ENCODE measurements at places on chromosomes 7 and 10.
A peak's percentile ranks its signal among the peaks of the same experiment; 100 is the strongest.

GRCh38 chr10:44965651-44966097 lies 6.1 kb downstream of the RASSF4 start:
- DNase-seq = no peak

- no peak for DNase-seq
Observed at GRCh38 chr10:63832686-63833085, 311.5 kb downstream of the REEP3 start.

GRCh38 chr7:91103363-91103762 lies 160.9 kb upstream of the FZD1 start:
- no peak for DNase-seq

GRCh38 chr7:16083931-16084330 lies 337.4 kb downstream of the CRPPA start:
- no peak for DNase-seq

DNA sequence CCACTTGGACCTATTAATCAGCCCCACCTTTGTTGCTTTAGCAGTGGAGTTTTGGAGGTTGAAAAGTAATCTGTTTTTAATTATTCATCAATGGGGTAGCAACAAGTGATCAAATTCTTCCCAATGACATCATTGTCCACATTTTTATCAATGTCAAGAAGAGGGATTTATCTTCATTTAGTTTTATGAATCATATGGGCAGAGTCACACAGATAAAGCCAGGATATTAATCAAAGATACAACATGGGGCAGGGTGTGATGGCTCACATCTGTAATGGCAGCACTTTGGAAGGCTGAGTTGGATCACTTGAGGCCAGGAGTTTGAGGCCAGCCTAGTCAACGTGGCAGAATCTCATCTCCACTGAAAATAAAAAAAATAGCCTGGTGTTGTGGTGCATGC lies 388.4 kb upstream of the POM121L12 start:
- DNase-seq = no peak

GRCh38 chr7:79730971-79731370 lies 277.5 kb upstream of the MAGI2 start:
- DNase-seq = no peak

DNA sequence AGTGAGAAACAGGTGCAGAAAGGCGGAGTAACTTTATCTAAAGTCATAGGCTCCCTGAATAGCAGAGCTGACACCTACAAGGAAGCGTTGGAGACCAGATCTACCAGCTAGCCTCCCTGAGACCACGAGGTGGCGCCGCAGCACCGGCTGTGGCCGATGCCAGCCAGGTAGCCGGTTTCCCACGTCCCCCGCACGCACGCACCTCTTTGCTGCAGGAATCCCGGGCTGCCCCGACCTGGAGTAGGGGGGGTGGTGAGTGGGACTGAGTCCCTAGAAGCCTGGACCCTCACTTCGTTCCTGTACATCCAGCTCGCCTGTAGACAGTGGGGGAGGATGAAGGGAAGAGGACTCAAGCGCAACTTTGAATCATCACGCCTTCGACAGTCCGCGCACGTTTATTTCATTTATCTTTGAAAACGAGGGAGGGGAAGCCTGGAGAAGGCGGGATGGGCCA lies 3.7 kb downstream of the ELOVL3 start:
- DNase-seq = peak; percentile 65

GRCh38 chr7:94561841-94562514 lies 52.4 kb downstream of the CASD1 start:
- no peak for DNase-seq

GRCh38 chr10:75902816-75903215 lies 471.4 kb downstream of the LRMDA start:
- no peak for DNase-seq

- DNase-seq = no peak
Observed at GRCh38 chr10:43118631-43119415, 19.4 kb upstream of the CSGALNACT2 start.

GRCh38 chr10:33204031-33204430 lies 130.4 kb downstream of the NRP1 start:
- DNase-seq = no peak

DNA sequence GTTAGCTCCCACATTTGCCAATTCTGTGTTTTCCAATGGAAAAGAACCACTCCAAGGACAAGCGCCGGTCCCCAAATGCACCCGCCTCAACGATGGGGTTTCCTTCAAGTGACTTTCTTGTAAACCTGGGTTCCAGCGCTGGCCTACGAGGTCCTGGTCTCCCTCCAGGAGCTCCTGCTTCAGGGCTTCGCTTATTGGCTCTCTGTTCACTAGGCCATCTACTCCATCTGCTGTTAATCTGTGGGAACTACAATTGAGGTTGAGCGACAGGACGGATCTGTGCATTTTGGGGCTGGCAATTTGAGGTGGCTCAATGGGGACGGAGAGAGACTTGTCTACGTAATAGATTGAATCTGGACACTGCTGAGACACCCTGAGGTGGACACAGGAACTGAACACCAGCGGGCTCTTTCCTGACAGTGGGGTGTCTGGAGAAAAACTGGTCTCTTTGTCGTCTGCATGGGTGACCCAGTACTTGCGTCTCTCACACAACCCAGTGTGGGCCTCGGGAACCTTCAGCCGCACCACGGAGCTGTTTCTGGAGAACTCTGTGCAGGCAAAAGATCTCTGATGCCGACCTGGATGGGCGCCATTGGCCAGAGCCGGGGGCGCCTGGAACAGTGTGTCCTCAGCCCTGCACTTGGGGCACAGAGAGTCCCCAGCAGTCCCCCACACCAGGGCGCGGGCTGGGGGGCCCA lies 115.9 kb upstream of the ADAM12 start:
- DNase-seq = peak; percentile 16

- no peak for DNase-seq
Observed at GRCh38 chr7:64951250-64951848, 39.5 kb downstream of the ZNF117 start.

- no peak for DNase-seq
Observed at GRCh38 chr10:14661818-14662217, 112.9 kb downstream of the FAM107B start.

GRCh38 chr7:24192053-24192452 lies 91.9 kb upstream of the NPY start:
- no peak for DNase-seq

DNA sequence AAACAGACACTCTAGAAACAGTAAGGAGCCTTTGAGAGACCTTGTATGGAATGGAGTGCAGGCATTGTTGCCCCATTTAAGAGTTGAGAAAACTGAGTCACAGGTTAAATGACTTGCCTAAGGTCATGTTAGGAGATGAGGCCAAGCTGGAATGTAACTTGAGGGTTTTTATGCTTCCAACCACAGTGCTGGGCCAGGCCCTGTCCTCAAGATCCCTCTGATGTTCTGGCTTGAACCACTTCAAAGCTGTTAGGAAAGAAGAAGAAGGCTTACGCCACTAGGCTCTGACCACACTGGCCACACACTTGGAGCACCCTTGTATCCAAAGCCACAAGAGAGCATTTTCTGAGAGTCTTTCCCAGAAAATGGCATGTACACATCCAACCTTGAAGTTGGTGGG lies 42.7 kb downstream of the PLAU start:
- no peak for DNase-seq

- DNase-seq = no peak
Observed at GRCh38 chr10:76209135-76209534, 777.7 kb downstream of the LRMDA start.

GRCh38 chr7:5428478-5429252 lies 5.0 kb upstream of the TNRC18 start:
- DNase-seq = peak; percentile 29

GRCh38 chr10:103652599-103653281 lies 159.2 kb downstream of the NEURL1 start:
- no peak for DNase-seq

DNA sequence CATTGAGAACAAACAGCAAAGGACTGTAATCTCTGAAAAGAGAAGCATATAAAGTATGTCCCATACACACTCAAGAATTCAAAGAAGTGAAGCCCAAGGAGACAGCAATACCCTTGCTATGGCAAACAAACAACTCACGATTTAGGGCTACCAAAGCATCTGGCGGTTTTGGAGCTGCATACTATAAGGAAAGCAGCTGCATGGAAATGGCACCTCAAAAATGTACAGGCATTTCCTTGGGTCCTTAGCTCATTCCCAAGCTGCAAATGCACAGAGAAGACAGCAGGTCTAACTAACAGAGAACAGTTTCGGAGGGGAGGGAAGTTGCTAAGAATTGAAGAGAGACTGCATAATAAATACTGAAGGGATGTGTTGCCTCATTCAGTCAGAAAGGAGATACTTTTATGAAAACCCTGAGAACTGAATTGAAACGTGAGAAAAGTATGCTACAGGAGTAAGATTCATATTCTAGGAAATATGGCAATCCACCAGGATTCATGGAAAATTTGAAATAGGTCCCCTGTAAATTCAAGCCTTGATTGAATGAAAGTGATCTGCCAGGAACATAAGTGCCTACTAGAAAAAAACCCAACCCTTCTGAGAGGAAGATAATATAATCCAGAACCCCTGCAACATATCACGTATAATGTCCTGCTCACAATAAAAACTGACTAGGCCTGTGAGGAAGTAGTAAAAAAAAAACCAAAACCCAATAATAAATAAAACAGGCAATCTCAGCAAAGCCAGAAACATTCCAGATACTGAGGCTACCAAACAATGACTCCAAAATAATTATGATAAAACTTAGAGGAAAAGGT lies 36.4 kb downstream of the CUBN start:
- no peak for DNase-seq

DNA sequence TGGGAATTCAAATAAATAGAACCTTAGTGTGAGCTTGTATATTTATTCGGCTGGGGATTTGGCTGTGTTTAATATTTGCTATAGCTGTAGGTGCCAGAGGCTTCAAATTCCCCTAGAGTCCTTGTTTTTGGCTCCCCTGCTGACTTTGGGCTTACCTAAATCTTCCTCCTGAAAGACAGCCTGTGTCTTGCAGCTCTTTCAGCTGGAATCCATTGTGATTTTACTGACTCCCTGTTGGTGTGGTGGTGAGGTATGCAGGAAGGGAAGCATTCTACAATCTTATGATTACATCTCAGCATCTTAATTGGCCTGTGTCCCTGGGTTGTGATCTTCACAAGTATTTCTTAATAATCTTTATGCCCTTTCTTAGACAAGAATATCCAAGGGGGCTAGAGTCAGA lies 25.9 kb downstream of the FOXI2 start:
- DNase-seq = no peak

DNA sequence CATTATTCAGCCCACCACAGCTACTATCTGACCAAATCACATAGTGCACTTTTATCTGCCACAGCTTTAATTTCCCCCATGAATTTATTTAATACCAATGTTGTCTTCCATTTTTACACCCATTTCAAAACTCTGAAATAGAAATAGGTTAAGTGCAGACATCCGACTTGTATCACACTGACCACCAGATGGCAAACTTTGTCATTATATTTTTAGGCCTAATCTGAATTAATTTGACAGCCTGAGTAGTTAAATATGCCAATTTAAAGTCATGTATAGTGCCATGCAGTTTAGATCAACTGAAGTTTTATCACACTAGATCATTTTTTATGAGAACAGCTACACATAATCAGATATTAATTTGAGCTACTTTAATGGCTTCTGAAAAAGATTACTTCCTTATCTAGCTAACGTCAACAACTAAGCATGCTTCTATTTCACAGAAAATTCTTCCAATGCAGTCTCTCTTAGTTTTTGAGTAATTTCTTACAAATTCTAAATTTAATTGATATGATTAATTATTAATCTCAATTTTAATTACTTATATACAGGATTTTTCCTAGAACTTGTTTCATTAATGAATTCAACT lies 566.4 kb downstream of the GFRA1 start:
- no peak for DNase-seq

DNA sequence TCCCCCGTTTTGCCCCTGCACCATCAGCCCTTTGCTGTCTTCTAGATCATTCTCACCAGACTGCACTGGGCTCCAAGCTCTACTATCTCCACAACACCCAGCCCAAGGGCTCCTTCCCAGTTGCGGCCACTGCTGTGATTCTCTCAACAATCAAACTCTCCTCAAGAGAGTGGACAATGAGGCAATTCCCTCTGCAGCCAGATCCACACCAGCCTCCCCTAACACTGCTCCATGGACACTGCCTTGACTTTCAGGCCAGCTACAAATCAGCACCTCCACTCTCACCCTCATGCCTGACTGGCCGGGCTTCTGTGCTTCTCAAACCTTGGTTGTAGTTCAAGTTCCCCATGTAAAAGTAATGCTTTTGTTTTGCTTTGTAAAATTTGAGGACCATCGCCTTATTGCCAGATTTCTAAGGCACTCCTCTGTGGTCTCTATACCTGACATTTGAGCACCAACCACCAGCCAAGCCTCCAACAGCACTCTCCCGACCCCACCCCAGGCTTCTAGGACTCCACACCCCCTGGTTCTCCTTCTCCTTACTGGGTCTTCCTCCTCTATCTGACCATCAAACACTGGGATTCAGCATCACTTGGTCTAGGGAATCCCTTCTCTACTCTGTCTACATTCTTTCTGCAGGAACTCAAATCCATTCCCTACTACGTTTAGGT lies 45.4 kb downstream of the PPIF start:
- no peak for DNase-seq

DNA sequence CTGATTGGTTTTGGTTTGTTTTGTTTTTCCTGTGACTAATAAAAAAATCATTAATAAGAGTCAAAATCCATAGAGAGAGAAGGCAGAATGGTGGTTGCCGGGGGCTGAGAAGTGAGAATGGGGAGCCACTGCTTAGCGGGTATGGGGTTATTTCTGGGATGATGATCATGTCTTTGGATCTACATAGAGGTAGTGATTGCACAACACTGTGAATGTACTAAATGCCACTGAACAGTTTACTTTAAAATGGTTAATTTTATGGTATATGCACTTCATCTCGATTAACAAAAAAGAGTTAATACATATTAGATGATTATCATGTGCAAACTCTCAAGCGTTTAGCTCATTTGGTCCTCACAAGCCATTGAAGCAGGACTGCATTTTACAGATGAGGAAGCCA lies 342.9 kb downstream of the ELMO1 start:
- DNase-seq = no peak

DNA sequence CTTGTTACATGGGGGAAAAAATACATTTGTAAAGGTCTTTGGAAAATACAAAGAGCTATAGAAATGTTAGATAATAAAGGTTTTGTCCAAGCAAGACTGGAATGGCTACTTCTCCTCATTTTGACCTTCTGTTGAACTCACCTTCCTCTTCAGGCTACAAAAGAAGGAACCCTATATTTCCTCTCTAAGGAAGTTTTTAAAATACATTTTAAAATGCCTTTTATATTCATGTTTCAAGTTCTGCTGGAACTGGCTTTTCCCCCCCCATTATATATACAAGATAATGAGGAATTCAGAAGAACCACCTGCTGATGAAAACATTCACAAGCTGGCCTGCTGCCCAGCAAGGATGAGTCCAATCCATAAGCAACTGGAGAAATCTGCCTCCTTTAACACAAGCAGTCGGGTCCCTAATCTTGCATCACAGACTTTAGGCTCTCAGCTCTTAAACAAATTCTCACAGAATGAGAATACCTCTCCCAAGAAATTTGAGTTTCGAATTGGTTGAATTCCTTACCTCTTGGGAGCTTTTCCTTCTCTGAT lies 44.6 kb downstream of the MTERF1 start:
- peak; percentile 4 for DNase-seq

GRCh38 chr7:148650232-148650858 lies 48.4 kb upstream of the CUL1 start:
- no peak for DNase-seq

- DNase-seq = no peak
Observed at GRCh38 chr10:67794909-67795460, 43.0 kb downstream of the DNAJC12 start.
